ENCODE measurements at places on chromosomes 16 and 17.

GRCh38 chr17:76867578-76868175 is 527 bp upstream of the MGAT5B start:
- DNase-seq: no peak

DNA sequence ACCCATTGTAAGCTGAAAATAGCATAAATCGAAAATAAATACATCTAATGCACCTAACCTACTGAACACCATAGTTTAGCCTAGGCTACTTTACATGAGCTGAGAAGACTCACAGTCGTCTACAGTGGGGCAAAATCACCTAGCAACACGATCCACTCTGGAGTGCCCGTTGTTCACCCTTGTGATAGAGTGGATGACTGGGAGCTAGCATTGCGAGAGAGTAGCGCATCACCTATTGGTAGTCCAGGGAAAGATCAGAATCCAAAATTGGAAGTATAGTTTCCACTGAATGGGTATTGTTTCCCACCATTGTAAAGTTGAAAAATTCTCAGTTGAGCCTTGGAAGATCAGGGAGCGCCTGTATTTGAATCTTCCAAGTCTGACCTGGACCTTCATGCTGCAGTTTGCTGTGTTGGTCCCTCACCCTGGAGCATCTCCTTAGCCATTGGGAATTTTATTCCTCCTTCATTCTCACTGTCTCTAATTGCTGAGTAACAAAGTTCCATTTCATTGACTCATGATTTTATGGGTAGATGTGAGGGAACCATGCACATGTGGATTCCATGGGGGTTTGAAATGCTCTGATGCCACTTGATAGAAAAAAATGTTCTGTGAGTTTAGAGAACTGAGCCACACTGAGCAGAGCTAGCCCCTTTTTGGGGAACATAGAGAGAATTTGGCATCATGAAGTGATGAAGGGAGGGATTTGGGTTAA is 19.6 kb downstream of the AKAP1 start:
- no peak for DNase-seq

GRCh38 chr17:66548659-66549310 is 246.4 kb downstream of the PRKCA start:
- no peak for DNase-seq

GRCh38 chr17:32926183-32926582 is 1.8 kb upstream of the TMEM98 start:
- no peak for DNase-seq

DNA sequence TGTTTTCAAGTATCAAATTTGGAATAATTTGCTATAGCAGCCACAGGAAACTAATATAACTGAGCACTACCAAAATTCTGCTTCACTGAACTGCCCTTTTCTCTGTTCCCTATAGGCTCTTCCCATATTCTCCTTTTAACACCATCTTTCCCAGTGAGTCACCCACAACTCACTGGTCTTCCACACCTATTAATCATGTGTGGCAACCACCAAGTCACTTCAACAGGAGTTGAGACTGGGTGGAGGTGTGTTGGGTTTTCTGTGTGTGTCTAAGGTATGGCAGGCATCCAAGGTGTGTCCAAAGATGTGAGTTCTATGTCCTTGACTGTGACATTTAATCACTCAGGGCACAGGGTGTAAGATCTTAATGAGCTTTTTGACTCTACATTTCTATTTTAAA is 610.0 kb upstream of the CDH11 start:
- no peak for DNase-seq

DNA sequence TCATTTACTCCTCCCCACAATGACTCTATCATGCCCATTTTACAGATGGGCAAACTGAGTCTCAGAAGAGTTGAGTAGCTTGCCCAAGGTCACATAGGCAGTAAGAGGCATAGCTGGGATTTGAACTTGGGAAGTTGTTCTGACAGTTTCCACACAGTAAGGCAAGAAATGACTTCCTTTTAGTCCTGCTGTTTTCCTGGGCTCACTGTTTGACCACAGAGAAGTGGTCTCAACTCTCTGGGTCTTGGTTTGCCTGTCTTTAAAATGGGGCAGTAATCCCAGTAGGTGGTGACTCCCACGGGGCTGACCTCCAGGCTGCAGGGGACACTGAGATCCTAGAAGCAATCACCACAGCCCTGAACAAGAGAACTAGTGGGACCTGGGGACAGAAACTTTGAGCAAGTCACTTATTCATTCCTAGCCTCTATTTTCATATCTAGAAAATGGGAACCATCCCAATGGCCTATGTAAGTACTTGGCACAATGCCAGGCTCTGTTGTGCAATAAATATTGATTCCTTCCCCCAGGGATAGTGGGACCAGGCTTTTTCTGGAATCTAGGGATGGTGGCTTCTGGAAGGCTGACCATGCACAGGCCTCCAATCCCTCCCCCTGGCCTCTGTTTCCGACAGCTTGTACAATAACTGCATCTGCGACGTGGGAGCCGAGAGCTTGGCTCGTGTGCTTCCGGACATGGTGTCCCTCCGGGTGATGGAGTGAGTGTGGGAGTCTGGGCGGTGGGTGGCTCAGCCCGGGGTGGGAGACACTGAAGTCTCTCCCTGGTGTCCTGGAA is 20.5 kb downstream of the DEXI start:
- no peak for DNase-seq

DNA sequence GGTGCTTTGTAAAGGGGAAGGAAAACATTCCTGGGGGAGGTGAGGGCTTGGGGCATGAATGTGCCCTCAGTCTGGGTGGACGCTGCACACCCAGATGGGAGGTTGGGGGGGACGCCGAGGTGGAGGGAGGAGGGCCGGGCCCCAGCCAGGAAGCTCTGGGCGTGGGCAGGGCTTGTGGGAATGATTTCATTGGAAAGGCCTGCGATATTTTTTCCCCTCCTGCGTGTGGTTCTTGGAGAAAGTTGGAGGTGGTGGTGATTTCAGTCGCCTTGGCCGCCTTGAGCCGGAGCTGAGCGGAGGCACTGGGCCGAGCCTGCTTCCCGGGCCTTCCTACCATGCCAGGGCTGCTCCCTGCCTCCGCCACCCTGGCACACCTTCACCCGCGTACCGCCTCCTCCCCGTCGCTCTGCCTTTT is 26.4 kb upstream of the CLEC18A start:
- peak; percentile 59 for DNase-seq

DNA sequence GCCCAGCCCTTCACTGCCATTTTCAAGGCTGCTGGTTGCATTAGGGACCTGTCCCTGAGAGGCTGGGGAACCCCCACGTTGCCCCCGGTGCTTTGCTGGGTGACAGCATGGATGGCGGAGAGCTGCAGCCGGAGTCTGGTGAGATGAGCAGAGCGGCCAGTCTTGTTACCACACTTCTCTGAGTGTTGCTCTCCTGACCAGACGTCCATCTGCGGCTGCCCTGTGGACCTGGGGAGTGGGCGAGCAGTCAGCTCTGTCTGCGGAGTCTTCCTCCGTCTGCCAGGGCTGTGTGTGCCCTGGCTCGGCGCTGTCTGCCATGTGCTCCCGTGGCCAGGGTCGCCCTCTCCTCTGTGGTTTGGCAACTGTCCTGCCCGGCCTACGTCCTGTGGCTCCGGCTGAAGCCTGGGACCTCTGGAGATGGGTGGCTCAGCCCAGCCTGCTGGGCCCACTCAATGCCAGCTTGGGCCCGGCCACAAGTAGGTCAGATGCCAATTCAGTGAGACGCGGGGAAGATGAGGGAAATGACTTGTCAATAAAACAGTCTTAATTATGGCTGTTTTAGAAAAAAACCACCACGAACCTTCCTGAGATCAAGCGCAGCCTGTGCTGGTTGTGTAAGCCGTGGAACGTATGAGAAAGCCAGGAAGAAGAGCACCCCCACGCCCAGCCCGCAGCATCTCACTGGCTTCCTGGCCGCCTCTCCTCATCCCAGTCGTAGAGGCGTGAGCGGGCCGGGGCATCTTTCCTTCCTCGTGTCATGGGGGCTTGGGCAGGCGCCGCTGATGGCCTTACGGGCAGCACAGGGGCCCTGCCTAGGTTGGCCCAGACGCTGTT is 7.9 kb downstream of the KCTD5 start:
- DNase-seq: peak; percentile 70

- no peak for DNase-seq
These were observed 340.0 kb downstream of the XYLT1 start for GRCh38 chr16:17130733-17131132.

GRCh38 chr17:48498164-48498850 is 32.5 kb downstream of the HOXB1 start:
- no peak for DNase-seq

Data from psoas muscle (tissue), 8 donors.